Activated CD4-positive, alpha-beta T cell treated with anti-CD3 and anti-CD28 coated beads, Interleukin-2, amount 10 ng/mL, durations not matched to agents 7 days and 5 days (primary cell): ENCODE measurements at places on chromosomes 16 and 17.

DNA sequence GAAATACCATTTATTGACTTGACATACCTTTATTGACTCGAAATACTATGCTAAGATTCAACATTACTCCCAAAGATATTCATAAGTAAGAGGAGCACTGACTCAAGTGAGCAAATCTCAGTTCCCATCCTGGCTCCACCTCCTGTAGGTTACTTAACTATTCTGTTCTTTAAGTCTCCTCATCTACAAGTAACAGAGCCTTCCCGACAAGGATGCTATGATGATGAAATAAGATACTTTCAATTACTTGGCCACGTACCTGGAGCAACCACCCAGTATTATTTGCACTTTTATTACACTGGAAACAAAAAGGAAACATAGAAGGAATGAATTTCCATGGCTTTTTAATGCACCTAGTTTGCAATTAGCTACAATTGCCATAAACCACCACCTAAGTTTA, 16.3 kb downstream of the KANSL1 start:
- no peak for DNase-seq

DNA sequence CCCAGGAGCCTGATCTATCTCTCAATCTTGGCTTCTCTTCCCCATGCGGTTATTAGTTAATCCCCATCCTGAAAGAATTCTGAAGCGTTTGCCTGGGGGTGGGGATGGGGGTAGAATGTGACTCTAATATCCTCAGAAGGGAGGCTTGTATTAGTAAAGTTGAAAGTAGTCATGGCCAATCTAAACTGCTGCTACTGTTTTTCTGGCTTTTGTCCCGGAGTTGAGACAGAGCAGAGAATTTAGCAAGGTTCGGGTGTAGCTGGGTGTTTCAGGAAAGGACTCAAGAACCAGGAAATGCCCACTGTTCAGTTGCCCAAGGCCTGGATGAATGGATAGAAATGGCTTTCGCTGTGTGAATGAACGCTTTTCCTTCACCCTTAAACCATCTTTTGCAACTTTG, 17.6 kb upstream of the ITGAM start:
- no peak for DNase-seq

DNA sequence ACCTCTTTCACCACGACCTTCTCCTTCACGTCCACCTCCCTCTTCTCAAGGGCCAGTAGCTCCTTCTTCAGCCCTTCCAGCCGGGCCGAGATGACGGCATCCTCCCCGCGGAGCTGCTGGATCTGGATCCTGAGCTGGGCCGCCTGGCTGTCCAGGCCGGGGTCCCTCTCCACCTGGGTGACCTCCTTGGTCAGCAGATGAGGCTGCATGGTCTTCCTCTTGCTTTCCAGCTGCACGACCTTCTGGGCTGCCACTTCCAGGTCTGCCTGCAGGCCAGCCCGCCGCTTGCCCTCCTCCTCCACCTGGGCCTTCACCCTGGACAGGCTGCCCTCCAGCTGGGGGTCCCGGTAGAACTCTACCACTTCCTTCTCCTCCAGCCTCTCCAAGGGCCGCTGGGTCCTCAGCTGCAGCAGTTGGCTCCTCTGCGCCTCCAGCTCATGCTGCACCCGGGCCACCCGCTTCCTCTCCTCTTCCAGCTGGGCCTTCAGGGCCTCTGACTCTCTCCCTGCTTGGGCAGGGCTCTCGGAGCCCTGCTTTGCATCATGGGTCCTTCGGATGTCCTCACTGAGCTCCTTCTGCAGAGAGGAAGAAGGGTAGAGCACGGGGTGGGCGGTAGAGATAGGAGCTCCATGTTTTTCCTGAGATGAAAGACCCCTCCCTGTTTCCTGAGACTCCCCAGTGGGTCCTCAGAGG, 9.5 kb downstream of the CDK3 start:
- DNase-seq: no peak

GRCh38 chr16:4091240-4092012, 24.8 kb downstream of the ADCY9 start:
- DNase-seq: no peak

DNA sequence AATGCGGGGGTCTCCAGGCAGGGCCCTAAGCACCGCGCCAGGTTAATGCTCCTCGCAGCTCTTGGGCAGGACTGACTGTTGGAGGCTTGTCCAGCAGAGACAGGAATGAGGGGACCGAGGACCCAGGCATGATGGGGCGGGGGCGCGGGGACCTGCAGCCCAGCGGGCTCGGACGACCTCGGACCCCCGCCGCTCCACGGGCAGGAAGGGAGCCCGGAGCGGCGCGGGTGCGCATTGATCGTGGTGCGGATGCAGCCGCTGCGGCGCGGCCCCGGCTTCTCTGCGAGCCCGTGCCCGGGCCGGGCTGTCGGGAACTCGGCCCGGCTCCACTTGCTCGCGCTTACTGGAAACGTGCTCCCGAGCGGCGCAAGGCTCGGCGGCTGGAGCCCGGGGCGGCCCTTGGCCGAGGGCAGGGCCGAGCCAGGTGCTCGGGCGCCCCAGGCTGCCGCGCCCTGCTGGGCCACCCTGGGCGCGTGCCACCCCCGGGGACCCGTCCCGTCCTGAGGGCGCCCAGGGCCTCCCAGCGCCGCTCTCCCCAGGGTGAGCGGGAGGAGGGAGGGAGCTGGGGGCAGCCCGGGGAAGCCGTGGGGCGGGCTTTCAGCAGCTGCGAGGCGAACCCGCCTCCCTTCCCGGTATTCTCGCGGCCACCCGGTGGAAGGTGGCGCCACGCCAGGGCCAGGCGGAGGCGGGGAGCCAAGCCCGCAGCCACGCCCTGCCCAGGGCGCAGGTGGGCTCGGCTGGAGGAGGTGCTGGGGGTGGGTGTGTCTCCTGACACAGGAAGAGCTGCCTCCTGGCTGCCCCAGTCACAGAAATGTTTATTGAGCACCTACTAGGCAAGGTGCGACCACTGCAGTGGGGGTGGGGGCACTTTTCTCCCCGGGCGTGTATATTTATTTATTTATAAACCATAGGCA, 45.9 kb downstream of the SOCS3 start:
- peak; percentile 64 for DNase-seq
